Left lobe of liver (tissue), 2 donors: ENCODE measurements at places on chromosomes 1 and 21. TPM values are rescaled to one million over a fixed set of nuclear protein-coding genes. Genes with fewer than 3 reads are reported as not detected.
A peak's percentile ranks its signal among the peaks of the same experiment; 100 is the strongest.

The SLC37A1 gene
- 5.0 TPM for total RNA-seq

GRCh38 chr1:7785108-7785507, 1.0 kb downstream of the PER3 start:
- DNase-seq, result no peak

The OLFM3 gene
- total RNA-seq, result not detected

DNA sequence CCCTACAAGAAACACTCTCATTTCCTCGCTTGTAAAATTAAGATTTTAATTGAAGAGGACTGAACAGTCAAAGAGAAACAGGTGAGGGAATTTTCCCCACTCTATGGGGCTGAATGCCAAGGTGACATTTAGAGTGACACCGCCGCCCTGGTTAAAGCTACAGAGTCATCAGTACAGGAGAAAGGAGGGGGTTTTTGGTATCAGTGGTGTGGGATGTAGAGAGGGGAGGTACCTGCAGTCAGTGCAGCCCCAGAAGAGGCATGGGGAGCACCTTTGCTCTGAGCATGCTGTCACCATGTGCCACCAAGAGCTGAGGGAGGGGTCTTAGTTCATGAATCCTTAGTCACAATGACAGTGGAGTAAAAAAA, 2.8 kb downstream of the DIRAS3 start:
- no peak for DNase-seq

- DNase-seq, result no peak
Observed at GRCh38 chr1:21314743-21315396, 24.6 kb upstream of the ECE1 start.

DNA sequence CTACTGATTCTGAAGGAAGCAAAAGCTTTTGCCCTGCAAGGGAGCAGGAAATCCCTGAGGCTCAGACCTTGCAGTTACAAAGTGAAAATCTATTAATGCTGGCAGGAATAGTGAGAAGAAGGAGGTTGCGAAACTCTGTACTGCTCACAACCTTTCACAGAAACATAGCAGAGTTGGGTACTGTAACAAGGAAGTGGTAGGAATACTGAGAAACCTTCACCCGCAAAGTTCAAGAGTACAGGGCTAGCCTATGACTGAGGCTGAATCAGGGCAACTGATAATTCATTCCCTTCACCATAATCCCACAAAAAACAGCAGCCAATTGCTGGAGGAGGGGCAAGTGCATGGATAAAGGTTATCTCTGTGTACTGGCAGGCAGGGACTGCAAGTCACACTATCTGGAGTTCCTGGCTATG, 23.9 kb upstream of the KCTD3 start:
- peak; percentile 61 for DNase-seq
